ENCODE measurements at places on chromosomes 16 and 17.

- no peak for DNase-seq
Observed at GRCh38 chr16:55561319-55561848, 5.1 kb upstream of the CAPNS2 start.

DNA sequence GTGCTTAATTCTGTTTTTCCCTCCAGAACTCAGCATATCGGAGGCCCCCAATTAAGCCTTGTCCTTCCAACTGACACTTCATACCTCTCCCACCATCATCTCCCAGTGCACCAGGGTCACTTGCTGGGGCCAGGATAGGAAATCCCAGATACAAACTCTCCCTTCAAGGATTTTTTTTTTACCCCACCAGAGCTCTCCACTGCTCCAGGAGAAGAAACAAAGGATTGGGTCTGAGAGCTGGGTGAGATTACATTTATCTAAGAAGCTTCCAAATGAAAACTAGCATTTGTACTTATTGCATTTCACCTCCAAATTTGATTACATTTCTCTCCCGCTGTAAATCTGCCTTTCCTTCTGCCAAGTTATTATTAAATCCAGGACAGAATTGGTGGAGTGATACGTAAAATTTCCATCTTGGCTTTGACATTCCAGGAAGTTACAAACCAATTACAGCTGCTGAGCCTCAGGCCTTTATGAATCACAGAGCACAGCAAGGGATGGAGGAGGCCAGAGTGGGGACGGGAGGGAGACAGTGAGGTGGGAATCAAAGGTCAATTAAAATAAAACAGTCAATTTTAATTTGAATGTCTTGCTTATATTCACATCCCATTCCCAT, 123.5 kb downstream of the USP31 start:
- DNase-seq, result no peak

DNA sequence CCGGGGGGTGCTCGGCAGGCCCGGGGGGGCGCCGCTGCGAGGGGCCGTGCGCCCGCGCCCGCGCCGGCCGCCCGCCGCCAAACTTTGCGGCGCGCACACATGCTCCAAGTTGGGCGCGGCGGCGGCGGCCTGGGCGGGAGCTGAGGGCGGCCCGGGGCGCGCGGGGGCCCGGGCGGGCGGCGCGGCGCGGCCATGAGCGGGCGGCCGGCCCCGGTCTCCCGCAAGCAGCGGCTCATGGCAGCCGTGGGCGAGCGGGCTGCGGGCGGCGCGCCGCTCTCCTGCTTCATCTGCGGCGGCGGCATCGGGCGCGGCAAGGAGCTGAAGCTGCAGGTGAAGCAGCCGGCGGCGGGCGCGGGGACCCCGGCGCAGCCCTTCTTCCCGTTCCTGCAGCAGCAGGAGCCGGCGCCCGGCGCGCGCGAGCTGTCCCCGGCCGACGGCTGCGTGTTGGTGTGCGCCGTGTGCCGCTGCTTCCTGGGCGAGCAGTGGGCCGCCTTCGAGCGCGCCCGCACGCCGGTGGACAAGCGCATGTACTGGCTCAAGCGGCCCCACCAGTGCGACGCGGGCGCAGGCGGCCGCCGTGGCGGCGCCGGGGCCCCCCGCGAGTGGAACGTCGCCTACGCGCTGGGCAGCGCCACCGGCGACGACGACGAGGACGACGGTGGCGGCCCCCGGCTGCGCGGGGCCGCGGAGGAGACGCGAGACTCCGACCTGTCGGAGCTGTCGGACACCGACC, 57.2 kb upstream of the CIBAR2 start:
- no peak for DNase-seq

DNA sequence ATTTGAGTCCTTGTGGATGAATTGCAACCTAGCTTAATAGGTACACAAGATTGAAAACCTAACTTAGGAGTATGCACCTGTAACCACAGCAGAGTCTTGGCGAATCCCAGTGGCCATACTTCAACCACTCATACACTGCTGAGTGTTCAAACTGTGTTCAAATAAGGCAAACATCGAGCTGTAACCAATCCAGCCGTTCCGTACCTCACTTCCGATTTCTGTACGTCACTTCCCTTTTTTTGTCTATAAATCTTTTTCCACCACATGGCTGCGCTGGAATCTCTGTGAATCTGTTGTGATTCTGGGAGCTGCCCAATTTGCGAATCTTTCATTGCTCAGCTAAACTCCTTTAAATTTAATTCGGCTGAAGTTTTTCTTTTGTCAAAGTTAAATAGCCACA, 190.6 kb downstream of the MAF start:
- no peak for DNase-seq

DNA sequence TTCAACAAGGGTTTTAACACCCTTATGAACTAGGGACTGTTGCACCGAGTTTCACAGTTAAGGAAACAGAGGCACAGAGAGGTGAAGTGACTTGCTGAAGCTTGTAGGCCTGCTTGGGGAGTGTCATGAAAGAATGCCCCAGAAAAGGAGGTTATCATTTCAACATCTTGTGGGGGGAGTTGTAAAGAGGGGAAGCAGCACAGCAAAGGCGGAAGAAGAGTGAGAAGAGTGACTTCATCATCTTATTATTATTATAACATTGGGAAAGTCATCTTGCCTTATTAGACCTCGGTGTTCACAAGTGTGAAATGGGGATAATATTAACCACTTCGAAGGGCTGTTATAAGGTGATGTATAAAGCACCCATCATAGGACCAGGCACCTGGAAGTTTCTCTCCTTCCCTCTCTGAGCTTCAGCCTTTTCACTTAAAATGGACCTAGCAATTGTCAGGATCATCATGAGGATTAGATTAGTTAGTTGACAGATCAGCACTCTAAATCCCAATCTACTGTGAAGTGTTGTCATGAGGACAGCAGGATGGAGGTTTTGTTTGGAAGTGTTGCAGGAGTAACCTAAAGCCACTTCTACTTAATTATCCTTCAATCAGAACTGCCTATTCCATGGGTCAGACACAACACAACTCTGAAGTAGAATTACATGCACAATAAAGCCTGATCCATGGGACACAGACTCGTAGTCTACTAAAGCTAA, 2.3 kb downstream of the CCL4 start:
- DNase-seq, result no peak

- no peak for DNase-seq
Observed at GRCh38 chr17:18966831-18967624, 15.1 kb downstream of the SLC5A10 start.

DNA sequence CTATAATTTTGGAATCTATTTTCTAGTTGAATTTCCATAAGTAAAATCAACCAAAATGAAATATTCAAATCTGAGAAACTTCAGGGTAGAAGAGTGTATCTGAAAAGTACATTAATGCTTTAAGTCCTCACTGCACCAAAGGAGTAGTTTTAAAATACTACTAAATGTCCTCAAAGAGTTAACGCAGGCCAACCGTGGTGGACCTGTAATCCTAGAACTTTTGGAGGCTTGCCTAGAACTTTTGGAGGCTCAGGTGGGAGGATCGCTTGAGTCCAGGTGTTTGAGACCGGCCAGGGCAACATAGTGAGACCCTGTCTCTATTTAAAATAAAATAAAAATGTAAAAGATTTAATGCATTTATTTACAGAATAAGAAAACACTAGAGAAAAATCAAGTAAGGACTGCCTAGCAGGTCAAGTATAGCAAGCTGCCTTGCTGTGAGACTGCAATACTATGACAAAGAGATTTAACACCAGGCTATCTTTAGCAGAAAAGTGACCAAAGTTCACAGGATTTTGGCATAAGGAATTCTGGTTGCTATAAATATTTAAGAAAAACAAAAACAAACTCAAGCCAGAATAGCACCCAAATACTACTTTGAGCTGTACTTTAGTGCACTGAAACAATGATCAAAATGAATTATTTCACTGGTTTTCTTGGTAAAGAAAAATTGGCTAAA, 41.0 kb downstream of the CHCT1 start:
- DNase-seq, result no peak

DNA sequence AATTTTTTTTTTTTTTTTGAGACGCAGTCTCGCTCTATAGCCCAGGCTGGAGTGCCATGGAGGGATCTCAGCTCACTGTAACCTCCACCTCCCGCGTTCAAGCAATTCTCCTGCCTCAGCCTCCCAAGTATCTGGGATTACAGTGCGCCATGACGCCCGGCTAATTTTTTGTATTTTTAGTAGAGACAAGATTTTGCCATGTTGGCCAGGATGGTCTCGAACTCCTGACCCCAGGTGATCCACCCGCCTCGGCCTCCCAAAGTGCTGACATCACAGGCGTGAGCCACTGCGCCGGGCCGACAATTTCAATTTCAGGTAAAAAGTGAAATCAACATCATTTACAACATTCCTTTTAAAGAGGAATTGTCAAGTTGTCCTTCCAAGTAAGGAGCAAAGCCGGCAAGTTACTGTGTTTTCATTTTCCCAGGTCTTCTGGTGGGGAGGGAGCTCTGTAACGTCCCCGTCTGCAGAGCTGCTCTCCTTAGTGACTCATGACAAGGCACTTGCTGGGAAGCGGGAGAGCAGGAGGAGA, 873 bp downstream of the NPLOC4 start:
- no peak for DNase-seq

DNA sequence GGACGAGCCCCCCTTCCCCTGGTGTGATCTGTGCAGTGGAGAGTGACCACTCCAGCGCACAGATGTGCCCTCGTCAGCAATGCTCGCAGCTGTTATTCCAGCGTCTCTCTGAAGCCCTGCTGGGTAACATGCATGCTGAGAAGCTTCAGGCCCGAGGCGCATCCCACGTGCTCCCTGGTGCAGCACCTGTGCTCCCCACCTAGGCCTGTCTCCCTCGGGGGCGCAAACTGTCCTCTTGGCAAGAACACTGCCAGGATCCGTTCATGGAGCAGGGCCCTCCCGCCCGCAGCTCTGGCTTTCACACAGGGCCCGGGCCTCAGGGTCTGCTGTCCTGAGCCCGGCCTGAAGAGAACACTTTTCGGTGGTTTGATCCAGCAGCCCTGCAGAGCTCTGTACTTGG, 13.0 kb downstream of the TMEM204 start:
- no peak for DNase-seq

- no peak for DNase-seq
Observed at GRCh38 chr17:77734371-77735080, 224.0 kb upstream of the TNRC6C start.

GRCh38 chr16:76487411-76488064, 210.3 kb downstream of the CNTNAP4 start:
- DNase-seq, result no peak

- no peak for DNase-seq
Observed at GRCh38 chr17:2706911-2707510, 4.6 kb downstream of the CLUH start.

DNA sequence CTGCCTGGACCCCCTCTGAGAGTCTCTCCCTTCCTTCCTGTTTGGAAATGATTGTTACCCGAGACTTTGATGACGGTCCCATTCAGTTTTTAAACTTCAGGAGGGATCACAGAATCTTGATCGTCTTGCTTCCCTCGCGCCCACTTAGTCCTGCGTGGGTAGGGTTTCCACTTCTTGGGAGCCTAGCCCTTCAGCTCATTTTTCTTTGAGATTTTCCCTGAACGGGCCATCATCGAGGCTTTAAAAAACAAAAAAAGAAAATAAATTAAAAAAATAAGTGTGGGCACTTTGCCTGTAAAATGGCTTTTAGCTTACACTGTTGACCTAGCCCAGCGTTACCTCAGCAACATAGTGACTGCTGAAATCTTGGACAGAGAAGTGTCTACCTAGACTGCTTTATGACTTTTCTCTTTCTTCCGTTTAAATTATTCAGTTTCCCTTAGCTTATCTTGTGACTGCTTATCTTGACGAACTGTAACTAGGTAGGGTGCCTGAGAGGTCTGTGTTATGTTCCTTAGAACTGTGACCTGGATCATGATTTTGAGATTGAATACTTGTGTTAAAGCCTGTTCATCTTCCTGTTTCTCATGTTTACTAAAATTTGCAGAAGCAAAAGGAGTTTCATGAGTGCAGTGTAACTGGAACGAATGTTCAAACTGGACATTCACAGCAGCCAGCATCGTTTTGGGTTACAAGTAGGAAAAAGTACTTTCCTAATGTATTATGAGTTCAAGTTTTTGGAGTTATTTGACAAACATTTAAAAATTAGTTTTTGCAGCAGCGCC, 874 bp downstream of the WWP2 start:
- DNase-seq, result no peak

- DNase-seq, result no peak
Observed at GRCh38 chr17:41404024-41404671, 6.7 kb upstream of the KRT31 start.

DNA sequence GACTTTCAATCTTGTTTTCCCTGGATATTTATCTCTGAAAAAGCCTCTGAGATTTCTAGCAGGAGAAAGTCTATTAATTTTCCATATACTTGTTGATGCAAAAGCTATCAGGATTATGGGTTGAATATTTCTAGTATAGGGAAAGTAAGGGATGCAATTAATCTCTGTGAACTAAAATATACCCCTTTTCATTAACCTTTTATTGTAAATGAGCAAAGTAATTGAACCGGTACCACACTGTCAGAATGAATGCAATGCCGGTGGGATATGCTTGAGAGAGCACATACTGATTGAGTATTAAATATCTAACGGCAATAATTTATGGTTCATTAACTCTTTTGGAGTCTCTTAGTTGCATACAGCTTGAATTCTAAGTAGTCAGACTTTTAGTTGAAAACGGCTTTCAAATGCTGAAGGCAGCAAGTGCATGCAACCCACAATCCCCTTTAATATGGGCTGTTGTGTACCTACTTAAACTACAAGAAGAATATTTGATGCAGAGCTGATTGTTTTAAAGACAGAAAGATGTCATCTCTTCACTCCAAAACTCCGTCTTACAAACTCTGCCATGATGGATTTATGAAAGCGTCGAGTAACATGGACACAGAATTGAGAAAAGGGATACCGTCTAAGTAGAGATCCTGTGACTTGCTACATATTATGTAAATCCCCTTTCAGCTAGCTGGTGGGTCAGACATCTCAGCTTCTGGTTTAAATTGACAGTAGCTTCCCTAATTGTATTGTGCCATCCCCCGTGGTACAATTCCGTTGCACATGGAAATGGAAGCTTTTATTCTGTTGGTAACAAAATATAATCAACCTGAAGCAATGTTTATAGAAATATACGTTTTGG, 141.3 kb upstream of the CDH8 start:
- DNase-seq, result no peak

GRCh38 chr17:48701864-48702532, 20.3 kb downstream of the PRAC1 start:
- no peak for DNase-seq

DNA sequence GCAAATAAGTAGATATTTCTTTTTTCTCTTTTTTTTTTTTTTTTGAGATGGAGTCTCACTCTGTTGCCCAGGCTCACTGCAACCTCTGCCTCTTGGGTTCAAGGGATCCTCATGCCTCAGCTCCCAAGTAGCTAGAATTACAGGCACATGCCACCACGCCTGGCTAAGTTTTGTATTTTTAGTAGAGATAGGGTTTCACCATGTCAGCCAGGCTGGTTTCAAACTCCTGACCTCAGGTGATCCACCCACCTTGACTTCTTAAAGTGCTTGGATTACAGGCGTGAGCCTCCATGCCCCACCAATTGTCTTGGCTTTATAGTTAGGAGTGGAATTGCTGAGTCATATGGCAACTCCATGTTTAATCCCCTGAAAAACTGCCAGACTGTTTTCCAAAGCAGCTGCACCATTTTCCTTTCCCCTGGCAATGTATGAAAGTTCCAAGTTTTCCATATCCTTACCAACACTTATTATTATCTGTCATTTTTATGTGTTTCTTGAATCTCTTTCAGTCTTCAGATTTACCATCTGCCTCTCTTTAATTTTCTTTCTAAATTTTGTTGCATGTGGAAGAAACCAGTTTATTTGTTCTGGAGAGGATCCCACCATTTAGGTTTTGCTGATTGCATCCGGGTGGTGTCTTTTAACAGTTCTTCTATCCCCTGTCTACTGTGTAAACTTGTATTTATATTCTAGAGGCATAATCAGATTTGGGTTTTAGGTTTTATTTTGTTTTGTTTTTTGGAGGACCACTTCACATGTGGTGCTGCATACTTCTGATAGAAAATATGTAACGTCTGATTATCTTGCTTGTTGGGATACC, 9.9 kb upstream of the CES3 start:
- DNase-seq, result no peak

GRCh38 chr16:77540646-77541045, 105.8 kb upstream of the ADAMTS18 start:
- DNase-seq, result no peak
